Lung microvascular endothelial cell (primary cell): ENCODE measurements at places on chromosomes 1 and 21. TPM values are rescaled to one million over a fixed set of nuclear protein-coding genes. Genes with fewer than 3 reads are reported as not detected.

Gene SDCCAG8
- 27.7 and 34.3 TPM in 2 replicates for total RNA-seq

Gene TNFRSF14
- total RNA-seq: 55.8 and 177 TPM in 2 replicates

Gene SPATC1L
- 2.6 and 3.6 TPM in 2 replicates for total RNA-seq

GRCh38 chr1:94909486-94909885, 17.4 kb downstream of the CNN3 start:
- no peak for DNase-seq

GRCh38 chr1:221696718-221697461, 45.0 kb downstream of the DUSP10 start:
- DNase-seq: no peak
